ENCODE measurements at places on chromosomes 13 and 19. TPM values are rescaled to one million over a fixed set of nuclear protein-coding genes. Genes with fewer than 3 reads are reported as not detected.

ZC3H4 gene
- total RNA-seq: 31.6 TPM

KIR3DL1 gene
- total RNA-seq: not detected

RHPN2 gene
- 3.7 TPM for total RNA-seq

TNFAIP8L1 gene
- 15.1 TPM for total RNA-seq

ACER1 gene
- not detected for total RNA-seq

DPP9 gene
- total RNA-seq: 38.9 TPM

GRCh38 chr13:44573790-44574465, 2.2 kb downstream of the TSC22D1 start:
- no peak overlapping the region for H3K4me3 ChIP-seq
- DNase-seq: no peak

- H3K27me3 ChIP-seq: no peaks in the 10 kb centered on the region
- no peak for DNase-seq
- peaks cover 87% of the 10 kb centered on the region for H3K4me1 ChIP-seq
- H3K27ac ChIP-seq: no peak overlapping the region
Observed at GRCh38 chr13:113850722-113851479, 13.0 kb downstream of the GAS6 start.

- DNase-seq: no peak
- no peaks in the 10 kb centered on the region for H3K27me3 ChIP-seq
- peaks cover 17% of the 10 kb centered on the region for H3K4me1 ChIP-seq
- peak overlapping the region; percentile 64 for H3K27ac ChIP-seq
Observed at GRCh38 chr19:12912571-12912970, 6.5 kb downstream of the SYCE2 start.

- H3K4me3 ChIP-seq: no peak overlapping the region
- H3K27me3 ChIP-seq: no peaks in the 10 kb centered on the region
- no peaks in the 10 kb centered on the region for H3K36me3 ChIP-seq
- no peaks in the 10 kb centered on the region for H3K4me1 ChIP-seq
Observed at GRCh38 chr19:40232479-40232878, 6.0 kb upstream of the CCNP start.

GRCh38 chr19:1295169-1296012, 9.7 kb downstream of the EFNA2 start:
- H3K27ac ChIP-seq: no peak overlapping the region
- H3K36me3 ChIP-seq: no peaks in the 10 kb centered on the region
- H3K4me1 ChIP-seq: peaks cover 5% of the 10 kb centered on the region
- peaks cover 53% of the 10 kb centered on the region for H3K27me3 ChIP-seq
- no peak for DNase-seq

GRCh38 chr13:90968166-90968904, 379.2 kb upstream of the MIR17HG start:
- no peaks in the 10 kb centered on the region for H3K4me1 ChIP-seq
- no peak for DNase-seq
- H3K27me3 ChIP-seq: no peaks in the 10 kb centered on the region
- no peak overlapping the region for H3K27ac ChIP-seq
- no peaks in the 10 kb centered on the region for H3K36me3 ChIP-seq
- H3K4me3 ChIP-seq: no peak overlapping the region

- no peaks in the 10 kb centered on the region for H3K4me1 ChIP-seq
- peaks cover 28% of the 10 kb centered on the region for H3K27me3 ChIP-seq
- no peak overlapping the region for H3K27ac ChIP-seq
- DNase-seq: no peak
- no peaks in the 10 kb centered on the region for H3K36me3 ChIP-seq
Observed at GRCh38 chr13:111385183-111385857, 64.9 kb downstream of the TEX29 start.

GRCh38 chr19:18790566-18791314, at the start of gene COMP:
Gene COMP, minus strand, starts transcription at chr19:18791305. Its CDS starts 36 bp downstream, at chr19:18791269.
- peaks cover 45% of the 10 kb centered on the region for H3K4me1 ChIP-seq
- peak within 1 kb of the TSS; percentile 35 for H3K4me3 ChIP-seq
- peaks cover 91% of the 10 kb centered on the region for H3K27me3 ChIP-seq
- no peak within 1 kb of the TSS for H3K27ac ChIP-seq
- DNase-seq: no peak
- no peaks in the 10 kb centered on the region for H3K36me3 ChIP-seq

DNA sequence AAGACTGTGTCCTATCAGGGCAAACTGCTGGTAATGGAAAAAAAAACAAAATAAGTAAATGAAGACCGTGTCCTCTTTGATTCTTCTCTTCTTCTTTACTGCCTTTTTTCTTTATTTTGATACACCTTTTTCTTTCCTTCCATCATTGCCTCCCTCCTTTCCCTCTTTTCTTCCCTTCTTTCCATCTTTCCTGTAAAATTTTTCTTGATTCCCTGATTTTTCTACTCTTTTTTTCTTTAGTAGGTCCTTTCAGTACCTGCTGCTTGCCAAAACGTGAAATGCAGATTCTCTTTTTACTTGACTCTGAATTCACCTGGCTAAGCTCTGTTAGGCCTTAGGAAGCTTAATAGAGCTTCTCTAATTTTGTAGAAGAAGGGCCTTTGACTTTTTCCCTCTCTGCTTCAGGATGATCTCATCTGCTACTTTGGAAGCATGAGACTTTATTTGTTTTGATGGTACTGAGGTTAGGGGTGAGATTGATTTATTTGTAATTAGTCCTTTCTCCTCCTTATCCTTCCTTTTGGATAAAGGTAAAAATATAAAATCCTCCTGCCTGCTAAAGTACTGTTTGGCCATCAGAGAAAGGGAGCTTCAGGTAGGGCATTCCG, 19.2 kb downstream of the LSM14A start:
- DNase-seq: no peak
- H3K4me3 ChIP-seq: no peak overlapping the region
- peaks cover 56% of the 10 kb centered on the region for H3K4me1 ChIP-seq
- H3K36me3 ChIP-seq: no peaks in the 10 kb centered on the region

- H3K36me3 ChIP-seq: no peaks in the 10 kb centered on the region
- H3K27me3 ChIP-seq: no peaks in the 10 kb centered on the region
- no peak overlapping the region for H3K27ac ChIP-seq
- DNase-seq: no peak
- H3K4me3 ChIP-seq: no peak overlapping the region
- H3K4me1 ChIP-seq: no peaks in the 10 kb centered on the region
Observed at GRCh38 chr13:112244495-112245177, 131.5 kb upstream of the SPACA7 start.

DNA sequence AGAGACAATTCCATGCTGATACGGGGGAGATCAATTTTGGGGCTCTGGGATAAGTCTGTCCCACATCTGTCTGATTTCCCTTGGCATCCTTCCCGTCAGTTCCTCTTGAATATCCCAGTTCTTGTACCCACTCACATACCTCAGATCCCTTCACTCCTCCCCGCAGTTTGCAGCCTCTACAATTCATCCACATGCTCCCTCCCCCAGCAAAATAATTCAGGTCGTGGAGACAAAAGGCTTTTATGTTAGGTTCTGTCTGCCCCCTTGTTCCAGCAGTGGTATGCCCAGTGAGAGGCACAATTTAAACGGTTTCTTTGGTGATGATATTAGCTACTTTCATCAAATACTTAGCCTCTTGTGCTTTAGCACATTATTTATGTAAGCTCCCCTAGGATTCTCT, 9.6 kb downstream of the RPS16 start:
- DNase-seq: no peak
- peaks cover 20% of the 10 kb centered on the region for H3K36me3 ChIP-seq
- peaks cover 14% of the 10 kb centered on the region for H3K4me1 ChIP-seq
- no peak overlapping the region for H3K27ac ChIP-seq
- H3K4me3 ChIP-seq: no peak overlapping the region
- no peaks in the 10 kb centered on the region for H3K27me3 ChIP-seq

- H3K27me3 ChIP-seq: no peaks in the 10 kb centered on the region
- no peaks in the 10 kb centered on the region for H3K4me1 ChIP-seq
- H3K36me3 ChIP-seq: peaks cover 8% of the 10 kb centered on the region
- no peak overlapping the region for H3K27ac ChIP-seq
- no peak for DNase-seq
Observed at GRCh38 chr13:41767801-41768200, 193.1 kb downstream of the VWA8 start.

- DNase-seq: no peak
- H3K4me3 ChIP-seq: no peak overlapping the region
- H3K27ac ChIP-seq: no peak overlapping the region
- no peaks in the 10 kb centered on the region for H3K27me3 ChIP-seq
- H3K36me3 ChIP-seq: no peaks in the 10 kb centered on the region
Observed at GRCh38 chr13:31437975-31438374, 238.2 kb downstream of the B3GLCT start.

DNA sequence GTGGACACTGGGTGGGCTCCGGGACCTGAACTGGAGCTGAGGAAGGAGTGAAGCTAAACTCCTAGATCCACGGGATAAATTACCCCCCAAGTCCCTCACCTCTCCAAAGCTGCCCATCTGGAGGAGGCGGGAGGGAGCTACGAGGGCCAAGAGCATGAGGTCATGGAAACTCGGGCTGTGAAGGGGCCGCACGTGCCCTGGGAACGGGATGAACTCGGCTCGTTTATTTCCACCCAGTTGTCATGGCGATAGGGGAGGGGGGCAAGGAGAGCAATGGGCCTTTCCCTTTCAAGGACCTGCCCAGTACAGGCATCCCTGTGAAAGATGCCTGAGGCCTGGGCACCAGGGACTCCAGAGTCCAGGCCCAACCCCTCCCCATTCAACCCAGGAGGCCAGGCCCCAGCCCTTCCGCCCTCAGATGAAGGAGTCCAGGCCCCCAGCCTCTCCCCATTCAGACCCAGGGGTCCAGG, 3.8 kb downstream of the PPP1R12C start:
- no peaks in the 10 kb centered on the region for H3K36me3 ChIP-seq
- H3K4me1 ChIP-seq: peaks cover 76% of the 10 kb centered on the region
- DNase-seq: peak; percentile 97
- peak overlapping the region; percentile 30 for H3K4me3 ChIP-seq

- H3K36me3 ChIP-seq: peaks cover 27% of the 10 kb centered on the region
- no peak for DNase-seq
- H3K4me3 ChIP-seq: no peak overlapping the region
- peaks cover 7% of the 10 kb centered on the region for H3K4me1 ChIP-seq
Observed at GRCh38 chr13:28707629-28708427, 10.9 kb downstream of the SLC46A3 start.

GRCh38 chr19:409516-410242, 732 bp upstream of the C2CD4C start:
- no peaks in the 10 kb centered on the region for H3K36me3 ChIP-seq
- H3K27ac ChIP-seq: no peak overlapping the region
- peak overlapping the region; percentile 63 for H3K4me3 ChIP-seq
- DNase-seq: no peak

- H3K36me3 ChIP-seq: no peaks in the 10 kb centered on the region
- H3K4me1 ChIP-seq: no peaks in the 10 kb centered on the region
- H3K27ac ChIP-seq: no peak overlapping the region
- H3K4me3 ChIP-seq: no peak overlapping the region
- DNase-seq: no peak
Observed at GRCh38 chr13:104592127-104592526, 1525.9 kb upstream of the SLC10A2 start.

DNA sequence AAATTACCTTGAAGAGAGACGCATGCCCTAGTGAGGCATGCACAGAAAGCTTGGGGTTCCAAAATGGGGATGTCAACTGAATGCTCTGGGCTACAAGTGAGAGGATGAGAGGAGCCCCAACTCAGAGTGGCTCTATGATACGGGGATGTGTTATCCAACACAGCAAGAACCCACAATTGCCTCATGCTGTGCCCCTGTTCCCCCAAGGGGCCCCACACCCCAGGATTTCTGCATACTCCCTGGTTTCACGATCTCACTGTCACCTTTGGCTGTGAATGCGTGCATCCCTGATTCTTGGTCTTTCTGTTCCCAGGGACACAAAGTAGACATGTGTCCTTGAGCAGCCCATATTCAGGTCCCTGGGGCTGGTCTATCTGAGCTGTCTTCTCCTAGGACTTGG, 29.3 kb downstream of the WDR88 start:
- H3K27me3 ChIP-seq: no peaks in the 10 kb centered on the region
- DNase-seq: no peak
- H3K4me1 ChIP-seq: no peaks in the 10 kb centered on the region
- no peak overlapping the region for H3K27ac ChIP-seq

DNA sequence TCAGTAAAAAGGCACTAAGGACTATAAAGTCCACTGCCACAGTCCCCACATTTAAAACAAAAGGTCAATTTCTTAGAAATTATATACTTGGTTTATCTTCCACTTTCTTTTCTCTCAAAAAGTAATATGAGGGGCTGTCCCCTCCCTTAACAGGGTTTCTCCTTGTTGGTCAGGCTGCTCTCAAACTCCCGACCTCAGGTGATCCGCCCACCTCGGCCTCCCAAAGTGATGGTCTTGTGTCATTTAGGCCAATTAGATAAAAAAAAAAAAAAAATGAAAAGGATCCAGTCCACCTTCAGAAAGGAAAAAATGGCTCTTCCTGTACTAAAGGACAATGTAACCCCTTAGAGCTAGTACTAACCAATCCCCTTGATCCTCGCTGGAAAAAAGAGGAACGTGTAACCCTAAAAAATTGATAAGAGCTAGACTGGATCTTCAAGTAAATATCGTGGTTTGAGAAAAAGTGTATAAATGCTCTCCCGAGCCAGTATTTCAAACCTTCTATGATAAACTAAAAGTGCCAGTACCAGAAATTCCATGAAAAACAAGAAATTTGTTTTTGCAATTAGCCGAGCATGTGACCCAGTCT, 9.0 kb upstream of the CD70 start:
- no peaks in the 10 kb centered on the region for H3K4me1 ChIP-seq
- no peaks in the 10 kb centered on the region for H3K36me3 ChIP-seq
- H3K27me3 ChIP-seq: no peaks in the 10 kb centered on the region
- no peak overlapping the region for H3K4me3 ChIP-seq
- no peak overlapping the region for H3K27ac ChIP-seq

GRCh38 chr13:26759907-26760831, at the start of gene GPR12:
Gene GPR12, minus strand, starts transcription at chr13:26760786. Its CDS starts 959 bp downstream, at chr13:26759827.
- H3K27me3 ChIP-seq: peaks cover 20% of the 10 kb centered on the region
- H3K36me3 ChIP-seq: no peaks in the 10 kb centered on the region
- no peak for DNase-seq
- H3K4me1 ChIP-seq: peaks cover 5% of the 10 kb centered on the region
- peak within 1 kb of the TSS; percentile 54 for H3K4me3 ChIP-seq
- no peak within 1 kb of the TSS for H3K27ac ChIP-seq

DNA sequence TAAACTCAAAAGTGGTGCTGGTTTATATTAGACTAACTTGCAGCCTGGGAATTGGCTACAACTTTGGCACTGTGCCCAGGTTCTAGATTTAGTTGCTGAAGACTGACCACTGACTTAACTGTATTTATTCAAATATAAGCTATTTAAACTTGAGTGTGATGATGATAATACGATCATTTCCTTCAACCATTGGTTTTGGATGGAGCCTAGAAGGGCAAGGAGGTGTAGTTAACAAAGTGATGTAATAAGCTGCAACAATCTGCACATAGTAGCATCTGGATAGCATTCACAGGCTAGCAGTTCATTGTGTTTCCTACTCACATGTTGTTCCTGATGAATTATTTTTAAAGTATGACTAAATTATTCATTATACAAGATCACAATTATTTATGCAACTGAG, 55.2 kb upstream of the DACH1 start:
- H3K4me1 ChIP-seq: no peaks in the 10 kb centered on the region
- H3K36me3 ChIP-seq: no peaks in the 10 kb centered on the region
- H3K4me3 ChIP-seq: no peak overlapping the region
- no peak for DNase-seq

DNA sequence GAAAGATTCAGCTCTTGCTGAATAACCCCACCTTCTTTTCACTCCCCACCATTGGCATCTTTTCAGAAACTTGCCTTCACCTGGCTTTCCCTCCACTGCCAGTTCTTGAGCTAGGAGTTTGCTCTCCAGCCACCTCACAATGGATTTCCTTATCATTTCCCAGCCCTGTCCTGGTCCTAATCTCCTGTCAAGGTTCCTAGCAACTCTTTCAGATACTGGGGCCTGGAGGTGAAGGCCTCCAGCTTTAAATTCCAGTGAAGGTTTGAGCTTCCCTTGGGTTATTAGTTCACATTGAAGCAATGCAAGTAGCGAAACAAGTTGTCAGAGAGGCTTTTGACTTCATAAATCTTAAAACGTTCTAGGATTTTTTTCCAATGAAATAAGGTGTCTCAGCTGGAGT, 320.8 kb upstream of the MAB21L1 start:
- peak overlapping the region; percentile 8 for H3K27ac ChIP-seq
- H3K4me3 ChIP-seq: no peak overlapping the region
- DNase-seq: no peak
- H3K4me1 ChIP-seq: peaks cover 4% of the 10 kb centered on the region
